ENCODE measurements at places on chromosomes 1 and 21.

GRCh38 chr1:203840208-203840808 lies 21.1 kb upstream of the SNRPE start:
- DNase-seq: no peak
- peaks cover 63% of the 10 kb centered on the region for H3K36me3 ChIP-seq
- no peaks in the 10 kb centered on the region for H3K27me3 ChIP-seq
- H3K4me1 ChIP-seq: no peaks in the 10 kb centered on the region

GRCh38 chr1:1151306-1151705 lies 22.4 kb upstream of the TTLL10 start:
- H3K27me3 ChIP-seq: peaks cover 2% of the 10 kb centered on the region
- DNase-seq: no peak
- peaks cover 17% of the 10 kb centered on the region for H3K36me3 ChIP-seq
- no peak overlapping the region for H3K27ac ChIP-seq

DNA sequence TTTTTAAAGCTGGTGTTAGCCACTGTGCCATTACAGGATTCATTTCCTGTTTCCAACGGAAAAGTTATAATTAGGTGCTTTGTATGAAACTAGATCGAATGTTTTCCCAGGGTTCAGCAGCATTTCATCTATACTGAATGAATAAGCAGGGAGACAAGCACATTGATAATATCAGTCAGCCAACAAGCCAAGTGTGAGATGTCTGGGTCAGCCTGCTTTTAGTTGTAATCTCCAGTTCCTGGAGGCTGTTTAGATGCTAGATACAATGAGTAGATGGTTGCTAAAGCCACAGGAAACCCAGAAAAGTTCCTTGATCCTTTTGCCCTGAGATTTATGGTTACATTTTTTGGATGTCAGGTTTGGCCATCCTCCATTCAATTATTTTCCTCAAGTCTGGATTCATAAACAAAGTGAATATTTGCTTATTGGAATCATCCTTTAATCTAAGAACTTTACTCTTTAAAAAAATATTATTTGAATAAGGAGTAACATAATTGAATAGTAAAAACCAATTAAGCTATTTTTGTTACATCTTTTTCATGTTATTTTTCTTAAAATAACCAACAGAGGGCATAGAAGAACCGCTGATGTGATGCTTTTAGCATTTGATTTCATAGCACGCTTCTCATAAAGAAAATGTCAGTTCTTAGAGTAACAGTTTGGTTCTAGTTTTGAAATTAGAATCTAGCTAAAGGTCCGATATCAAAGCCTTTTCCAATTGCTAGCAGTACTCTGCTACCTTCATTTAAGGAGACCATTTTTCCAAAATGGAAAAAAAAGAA lies 76.6 kb downstream of the HSPA13 start:
- no peaks in the 10 kb centered on the region for H3K4me1 ChIP-seq
- no peak overlapping the region for H3K4me3 ChIP-seq
- no peak for DNase-seq
- H3K36me3 ChIP-seq: no peaks in the 10 kb centered on the region
- H3K27me3 ChIP-seq: peaks cover 14% of the 10 kb centered on the region
- H3K27ac ChIP-seq: no peak overlapping the region

GRCh38 chr1:175146529-175147213 lies 45.9 kb downstream of the KIAA0040 start:
- H3K27me3 ChIP-seq: peaks cover 27% of the 10 kb centered on the region
- H3K4me3 ChIP-seq: no peak overlapping the region
- no peaks in the 10 kb centered on the region for H3K36me3 ChIP-seq
- DNase-seq: peak; percentile 70

DNA sequence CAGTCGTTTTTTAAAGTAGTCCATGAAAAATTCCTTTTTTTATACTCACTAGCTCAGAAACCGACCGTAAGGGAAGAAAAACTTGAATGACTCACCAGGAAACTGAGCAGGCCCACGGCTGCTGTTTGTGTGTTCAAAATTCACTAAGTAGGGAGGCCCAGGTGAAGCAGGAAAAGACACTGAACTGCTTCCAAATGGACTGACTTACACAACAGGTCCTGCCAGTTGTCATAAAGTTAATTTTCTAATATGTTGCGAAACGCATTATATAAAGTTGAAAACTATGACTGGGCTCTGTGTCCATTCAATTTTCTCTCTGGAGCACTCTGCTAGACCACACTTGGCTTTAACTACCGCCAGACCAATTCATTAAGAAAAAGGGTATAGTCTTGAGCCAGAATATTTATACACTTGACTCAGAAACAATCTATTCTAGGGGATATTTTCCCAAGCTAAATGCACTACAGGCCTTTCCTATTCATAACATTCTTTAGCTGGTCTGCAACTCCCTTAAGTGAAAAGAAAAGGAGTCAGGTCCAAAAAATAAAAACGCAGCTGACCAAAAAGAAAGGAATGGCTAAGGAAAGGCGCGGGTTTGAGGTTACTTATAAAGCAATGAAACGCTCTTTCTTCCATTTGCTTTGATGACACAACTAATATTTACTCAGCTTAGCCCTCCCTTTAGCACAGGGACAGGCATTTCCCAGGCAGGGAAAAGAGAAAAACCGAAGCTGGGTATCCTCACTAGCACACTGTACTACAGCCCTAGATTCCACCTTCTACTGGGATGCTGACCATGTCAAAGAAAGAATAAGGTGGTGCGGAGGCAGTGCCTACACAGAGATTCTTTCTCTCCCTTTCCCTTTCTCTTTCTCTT lies 306.3 kb upstream of the ESRRG start:
- H3K4me3 ChIP-seq: no peak overlapping the region
- no peak for DNase-seq
- H3K36me3 ChIP-seq: no peaks in the 10 kb centered on the region
- no peak overlapping the region for H3K27ac ChIP-seq
- H3K4me1 ChIP-seq: peaks cover 6% of the 10 kb centered on the region

GRCh38 chr21:34983680-34984086 lies 65.4 kb downstream of the RUNX1 start:
- H3K36me3 ChIP-seq: peaks cover 41% of the 10 kb centered on the region
- H3K27ac ChIP-seq: peak overlapping the region; percentile 87
- H3K27me3 ChIP-seq: no peaks in the 10 kb centered on the region
- DNase-seq: peak; percentile 74

GRCh38 chr1:26280333-26281042 lies 602 bp downstream of the SH3BGRL3 start:
- peaks cover 88% of the 10 kb centered on the region for H3K4me1 ChIP-seq
- DNase-seq: peak; percentile 54
- peak overlapping the region; percentile 98 for H3K27ac ChIP-seq
- H3K4me3 ChIP-seq: peak overlapping the region; percentile 81
- H3K36me3 ChIP-seq: peaks cover 89% of the 10 kb centered on the region

DNA sequence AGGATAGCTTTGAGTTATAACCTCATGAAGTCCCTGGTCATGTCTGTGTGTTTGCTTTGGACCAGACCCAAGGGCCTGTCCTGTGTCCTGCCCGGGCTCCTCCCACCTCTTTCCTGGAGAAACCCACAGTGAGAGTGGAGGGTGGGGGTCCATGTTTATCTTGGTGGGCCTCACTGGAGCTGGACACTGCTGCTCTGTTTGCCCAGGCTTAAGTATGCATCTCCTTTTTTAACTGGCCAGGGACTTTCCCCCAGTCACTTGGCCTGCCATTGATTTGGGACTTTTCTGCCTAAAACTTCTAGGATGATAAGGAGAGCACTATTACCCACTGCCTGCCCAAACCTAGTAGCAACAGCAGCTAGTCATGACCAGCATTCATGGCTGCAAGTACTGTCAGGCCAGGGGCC lies 49.8 kb downstream of the DDR2 start:
- no peaks in the 10 kb centered on the region for H3K4me1 ChIP-seq
- no peak overlapping the region for H3K4me3 ChIP-seq
- no peak overlapping the region for H3K27ac ChIP-seq
- no peak for DNase-seq
- no peaks in the 10 kb centered on the region for H3K27me3 ChIP-seq

- no peak overlapping the region for H3K4me3 ChIP-seq
- no peaks in the 10 kb centered on the region for H3K36me3 ChIP-seq
- no peak for DNase-seq
Observed at GRCh38 chr1:29687601-29688244, 451.4 kb downstream of the PTPRU start.

DNA sequence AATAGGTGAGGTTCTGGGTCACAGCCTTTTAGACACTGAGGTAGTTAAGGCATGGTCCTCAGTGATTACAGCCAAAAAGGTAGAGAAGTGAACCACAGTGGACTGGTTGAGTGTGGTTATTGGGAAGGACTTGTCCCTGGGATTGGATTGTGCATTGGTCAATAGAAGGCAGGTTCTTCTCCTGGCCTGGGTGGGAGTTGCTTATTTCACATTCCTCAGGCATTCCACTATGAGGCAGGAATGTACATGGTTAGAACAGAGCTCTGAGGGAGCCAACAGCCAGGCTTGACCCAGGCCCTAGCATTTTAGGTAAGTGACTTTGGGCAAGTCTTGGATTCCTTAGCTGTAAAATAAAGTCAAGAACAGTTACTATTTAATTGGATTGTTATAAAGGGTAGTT lies 97.9 kb upstream of the MARK1 start:
- no peak overlapping the region for H3K4me3 ChIP-seq
- no peak overlapping the region for H3K27ac ChIP-seq
- peaks cover 5% of the 10 kb centered on the region for H3K4me1 ChIP-seq

DNA sequence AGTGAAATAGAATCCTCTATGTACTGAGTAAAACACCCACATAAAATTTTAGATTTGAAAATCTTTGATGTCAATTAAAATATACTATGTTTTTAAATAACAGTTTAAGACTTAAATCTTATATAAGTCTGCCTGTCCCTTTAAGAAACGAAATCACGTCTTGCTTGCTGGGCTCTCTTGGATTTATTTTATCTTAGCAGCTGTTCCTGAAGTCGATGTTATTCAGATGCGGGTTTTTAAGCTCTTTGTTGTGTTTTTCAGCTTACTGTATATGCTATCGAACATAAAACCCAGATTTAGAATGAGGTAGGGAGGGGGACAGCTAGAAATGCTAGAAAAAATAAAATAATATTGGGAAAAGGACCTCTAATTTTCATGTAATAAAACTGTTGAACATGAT lies 11.1 kb upstream of the SSX2IP start:
- DNase-seq: no peak
- no peak overlapping the region for H3K4me3 ChIP-seq
- peaks cover 25% of the 10 kb centered on the region for H3K27me3 ChIP-seq
- no peaks in the 10 kb centered on the region for H3K4me1 ChIP-seq
- H3K27ac ChIP-seq: no peak overlapping the region

DNA sequence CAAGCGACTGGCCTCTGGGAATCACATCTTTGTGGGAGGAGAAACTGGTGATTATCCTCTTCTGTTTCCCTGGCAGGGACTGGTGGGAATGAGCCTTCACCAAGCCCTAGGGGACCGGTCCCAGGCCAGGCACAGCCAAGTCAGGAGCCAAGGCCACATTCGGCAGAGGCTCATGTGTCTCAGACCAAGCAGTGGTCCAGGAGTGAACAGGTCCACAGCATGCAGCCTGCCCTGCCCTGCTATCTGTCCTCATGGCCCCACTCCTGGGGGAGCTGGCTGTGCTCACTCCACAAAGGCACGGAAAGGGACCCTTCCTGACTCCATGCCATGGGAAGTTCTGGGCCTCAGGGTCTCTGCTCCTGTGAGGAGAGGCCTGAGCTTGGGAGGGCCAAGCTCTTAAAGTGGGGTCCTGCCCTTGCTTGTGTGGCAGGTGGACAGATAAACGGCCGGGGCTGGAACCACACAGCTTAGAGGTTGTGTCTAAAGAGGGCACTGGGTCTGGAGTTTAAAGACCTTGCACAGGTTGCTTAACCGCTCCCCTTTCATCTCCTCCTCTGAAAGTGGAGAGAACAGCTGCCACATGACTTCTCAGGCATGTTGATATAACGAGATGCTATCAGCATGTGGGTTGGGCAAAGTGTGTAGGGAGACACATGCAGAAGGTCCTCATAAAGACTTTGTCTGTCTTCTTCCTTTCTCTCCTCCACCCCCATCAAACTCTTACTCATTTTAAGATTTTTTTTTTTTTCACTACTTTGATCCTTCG lies 57.5 kb downstream of the CASQ2 start:
- H3K4me1 ChIP-seq: no peaks in the 10 kb centered on the region
- H3K27me3 ChIP-seq: peaks cover 29% of the 10 kb centered on the region
- H3K36me3 ChIP-seq: no peaks in the 10 kb centered on the region
- no peak overlapping the region for H3K27ac ChIP-seq
- H3K4me3 ChIP-seq: no peak overlapping the region
